ENCODE measurements at places on chromosomes 3 and 15.

GRCh38 chr15:43410572-43411214, 39.8 kb downstream of the TUBGCP4 start:
- no peak for DNase-seq

DNA sequence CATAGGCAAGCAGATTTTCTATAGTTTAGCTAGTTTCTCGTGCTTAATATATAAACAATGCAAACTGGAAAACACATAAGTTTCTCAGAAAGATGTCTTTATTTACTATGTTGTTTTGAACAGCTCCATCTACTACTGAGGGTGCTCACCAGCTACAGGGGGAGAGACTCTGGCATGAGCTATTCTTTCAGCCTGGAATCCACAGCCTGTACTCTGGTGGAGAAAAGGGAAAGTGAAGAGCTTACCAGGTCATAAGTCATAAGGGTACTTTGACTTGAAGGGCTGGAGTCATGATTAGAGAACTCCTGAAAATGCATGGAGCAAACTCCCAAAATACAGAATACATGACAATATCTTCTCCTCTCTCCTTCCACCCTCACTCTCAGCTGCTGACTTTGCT, 4.4 kb upstream of the AVEN start:
- DNase-seq: no peak

DNA sequence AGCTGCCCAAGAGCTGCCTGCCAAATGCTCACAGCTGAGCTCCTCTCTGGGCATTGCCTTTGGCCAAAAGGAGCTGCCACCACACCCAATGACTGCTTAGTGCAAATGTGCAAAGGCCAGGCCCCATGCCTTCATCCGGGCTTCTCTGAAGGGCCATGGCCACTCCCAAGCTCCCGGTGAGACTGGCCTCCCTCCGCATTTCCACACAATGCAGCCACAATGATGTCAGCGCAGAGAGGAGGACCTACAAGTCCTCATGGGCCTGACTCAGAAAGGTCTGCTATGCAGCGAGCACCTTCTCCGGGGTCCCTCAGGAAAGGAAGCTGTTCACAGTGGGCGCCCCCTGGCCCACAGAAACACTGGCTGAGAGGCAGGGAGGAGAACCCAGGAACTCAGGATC, 12.7 kb downstream of the OXTR start:
- DNase-seq: no peak

- no peak for DNase-seq
Measured at GRCh38 chr3:111692593-111693552, 97.7 kb upstream of the ZBED2 start.

DNA sequence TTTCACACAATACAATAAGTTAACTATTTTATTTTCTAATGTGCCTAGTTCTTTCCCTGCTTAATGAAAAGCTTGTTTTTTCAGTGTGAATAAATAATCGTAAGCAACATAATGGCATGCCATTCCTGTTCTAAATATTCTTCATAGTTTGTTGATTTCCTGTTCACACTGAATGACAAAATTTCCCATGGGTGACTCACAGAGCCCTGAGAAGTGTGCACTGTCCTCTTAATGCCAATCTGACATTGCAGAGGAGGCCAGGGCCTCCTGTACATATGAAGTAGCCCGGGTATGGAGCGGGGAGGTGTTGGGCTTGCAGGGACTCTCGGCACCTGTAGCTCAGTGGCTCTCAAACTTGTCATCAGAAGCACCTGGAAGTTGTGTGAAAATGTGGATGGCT, 24.3 kb downstream of the CCR3 start:
- DNase-seq: no peak

DNA sequence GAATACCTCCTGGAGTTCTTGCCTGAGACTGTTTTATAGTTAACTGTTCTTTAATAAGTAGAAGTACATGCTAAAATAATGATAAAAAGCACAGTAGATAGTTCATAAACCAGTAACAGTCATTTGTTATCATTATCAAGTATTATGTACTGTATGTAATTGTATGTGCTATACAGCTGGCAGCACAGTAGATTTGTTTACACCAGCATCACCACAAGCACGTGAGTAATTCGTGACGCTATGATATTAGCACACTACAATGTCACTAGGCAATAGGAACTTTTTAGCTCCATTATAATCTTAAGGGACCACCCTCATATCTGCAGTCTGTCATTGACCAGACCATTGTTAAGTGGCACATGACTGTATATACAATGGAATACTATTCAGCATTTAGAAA, 534.7 kb downstream of the FHIT start:
- DNase-seq: no peak

- DNase-seq: no peak
Measured at GRCh38 chr3:46725621-46726314, 8.1 kb upstream of the PRSS50 start.

GRCh38 chr15:89098281-89098680, 10.0 kb downstream of the ABHD2 start:
- DNase-seq: no peak

GRCh38 chr3:26058901-26059321, 269.0 kb downstream of the OXSM start:
- DNase-seq: no peak

DNA sequence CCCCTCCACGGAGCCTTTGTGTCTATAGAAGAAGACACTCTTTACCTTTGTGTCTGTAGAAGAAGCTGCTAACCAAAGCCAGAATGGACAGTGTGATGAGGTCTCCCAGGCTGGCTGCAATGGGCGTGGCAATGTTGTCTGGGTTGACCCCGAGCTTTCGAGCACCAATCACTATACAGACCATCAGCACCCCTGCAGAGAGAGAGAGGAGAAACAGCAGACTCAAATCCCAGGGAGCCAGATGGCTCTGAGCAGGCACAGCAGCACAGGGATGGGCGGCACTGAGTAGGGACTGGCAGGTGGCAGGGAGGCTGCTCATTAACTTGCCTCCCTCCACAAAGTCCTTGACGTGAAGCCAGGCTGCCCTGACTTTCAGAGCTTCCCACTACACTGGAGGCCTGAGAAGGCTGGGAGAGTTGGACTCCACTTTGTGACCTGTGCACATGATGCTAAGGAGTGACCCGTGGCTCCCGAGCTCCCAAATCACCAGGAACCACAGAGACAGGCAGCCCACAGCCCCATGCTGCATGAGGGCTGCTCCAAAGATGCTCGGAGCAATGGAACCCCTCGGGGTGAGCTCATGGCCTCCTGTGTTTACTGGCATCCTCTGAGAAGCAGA, 53.9 kb downstream of the ROPN1B start:
- DNase-seq: no peak

DNA sequence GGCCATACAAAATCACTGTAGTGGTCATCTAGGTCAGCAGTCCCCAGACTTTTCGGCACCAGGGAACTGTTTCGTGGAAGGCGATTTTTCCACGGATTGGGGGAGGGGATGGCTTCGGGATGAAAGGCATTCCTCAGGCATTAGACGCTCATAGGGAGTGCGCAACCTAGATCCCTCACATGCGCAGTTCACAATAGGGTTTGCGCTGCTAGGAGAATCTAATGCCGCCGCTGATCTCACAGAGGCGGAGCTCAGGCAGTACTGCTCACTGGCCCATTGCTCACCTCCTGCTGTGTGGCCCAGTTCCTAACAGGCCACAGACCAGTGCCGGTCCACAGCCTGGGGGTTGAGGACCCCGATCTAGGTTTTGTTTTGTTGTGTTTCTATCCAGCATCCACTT, 200.1 kb downstream of the SLC9A9 start:
- DNase-seq: no peak

DNA sequence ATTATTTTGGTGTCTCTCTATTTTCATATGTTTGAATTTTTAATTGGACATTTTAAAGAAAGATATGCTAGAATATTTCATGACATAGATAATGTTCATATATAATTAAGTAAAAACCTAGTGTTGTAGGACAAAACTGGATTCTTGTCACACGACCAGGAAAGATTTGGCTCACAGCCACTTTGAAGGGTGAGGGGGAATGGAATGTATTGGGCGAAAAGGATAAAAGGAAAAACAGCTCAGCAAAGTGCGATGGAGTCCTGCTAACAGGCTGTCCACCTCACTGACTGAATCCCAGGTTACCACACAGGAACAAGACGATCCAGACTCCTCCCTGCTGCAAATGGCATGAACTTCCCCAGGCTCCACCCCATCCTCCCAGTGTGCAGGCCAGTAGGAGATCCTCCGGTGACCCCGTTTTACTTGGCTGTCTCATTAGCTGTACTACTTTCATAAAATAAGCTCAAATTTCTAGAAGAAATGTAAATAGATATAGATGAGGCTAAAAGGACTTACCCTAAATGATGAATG, 186.2 kb downstream of the CD47 start:
- DNase-seq: no peak

DNA sequence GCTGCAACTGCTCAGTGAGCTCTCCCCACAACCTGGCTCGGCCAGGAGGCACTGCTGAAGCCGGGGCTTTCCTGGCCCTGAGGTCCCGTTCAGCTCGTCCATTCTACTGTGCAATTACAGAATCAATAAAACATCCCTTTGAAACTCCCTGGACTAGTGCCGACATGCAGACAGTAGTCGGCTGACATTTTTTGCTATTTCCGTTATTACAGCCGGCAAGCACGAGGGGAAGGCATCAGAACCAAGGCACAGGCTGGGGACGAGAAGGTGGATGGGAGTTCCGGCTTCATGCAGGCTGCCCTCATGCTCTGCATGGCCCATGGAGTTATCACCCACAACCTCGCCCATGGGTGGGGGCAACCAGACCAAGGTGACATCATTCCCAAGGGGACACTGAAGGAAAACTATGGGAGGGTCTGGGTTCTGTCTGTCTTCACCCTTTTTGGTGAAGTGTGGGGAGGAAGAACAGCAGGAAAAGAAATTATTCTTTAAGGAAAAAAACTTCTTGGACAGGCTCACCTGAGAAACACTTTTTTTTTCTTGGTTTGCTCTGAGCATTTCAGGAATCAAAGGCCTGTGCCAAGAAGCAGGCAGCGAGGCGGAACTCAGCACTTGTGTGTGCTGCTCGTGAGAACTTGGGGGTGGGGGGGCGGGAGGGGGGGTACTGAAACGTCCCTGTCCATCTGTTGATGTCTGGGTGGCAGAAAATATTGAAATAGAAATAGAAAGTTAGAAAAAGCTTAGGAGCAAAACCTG, 154.5 kb downstream of the FOXP1 start:
- DNase-seq: no peak

DNA sequence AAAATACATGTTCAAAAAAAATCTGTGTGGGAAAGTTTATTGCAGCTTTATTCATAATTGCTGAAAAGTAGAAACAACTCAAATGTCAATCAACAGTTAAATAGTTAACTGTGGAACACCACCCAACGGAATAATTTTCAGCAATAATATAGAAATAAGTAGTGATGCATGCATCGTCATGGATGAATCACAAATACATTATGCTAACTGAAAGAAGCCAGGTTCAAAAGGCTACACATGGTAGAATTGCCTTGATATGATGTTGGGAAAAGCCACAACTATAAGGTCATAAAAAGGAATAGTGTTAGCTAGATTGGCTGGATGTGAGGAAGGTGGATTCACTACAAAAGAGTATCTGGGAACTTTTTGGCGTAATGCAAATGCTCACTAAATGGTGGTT, 82.0 kb downstream of the GMNC start:
- no peak for DNase-seq

DNA sequence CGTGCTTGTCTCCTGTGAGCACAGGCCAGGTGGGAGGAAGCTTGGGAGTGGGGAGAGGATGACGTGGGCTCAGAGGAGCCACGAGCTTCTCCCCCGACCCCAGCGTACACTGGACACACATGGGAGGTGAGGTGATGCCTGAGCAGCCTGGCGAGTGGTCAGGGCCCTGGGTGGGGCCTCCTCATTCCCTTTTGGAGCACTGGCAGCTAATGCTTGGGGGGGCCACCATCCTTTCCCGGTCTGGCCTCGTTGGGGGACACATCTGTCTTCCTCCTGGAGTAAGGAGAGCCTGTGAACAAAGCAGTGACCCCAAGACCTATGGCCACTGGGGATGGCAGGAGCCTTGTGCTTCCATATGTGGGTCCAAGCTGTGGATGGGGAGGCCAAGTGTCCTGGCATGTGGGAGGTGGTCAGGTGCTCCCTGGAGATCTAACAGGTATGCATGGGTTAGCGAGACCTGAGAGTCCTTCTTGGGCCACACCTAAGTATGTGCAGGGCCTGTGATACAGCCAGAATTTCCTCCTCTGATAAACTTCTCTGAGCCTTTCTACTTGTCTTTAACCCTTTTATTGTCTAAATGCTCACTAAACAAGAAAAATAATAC, 9.5 kb downstream of the KLF13 start:
- DNase-seq: no peak

GRCh38 chr3:156174229-156174847, 54.0 kb downstream of the KCNAB1 start:
- DNase-seq: no peak

DNA sequence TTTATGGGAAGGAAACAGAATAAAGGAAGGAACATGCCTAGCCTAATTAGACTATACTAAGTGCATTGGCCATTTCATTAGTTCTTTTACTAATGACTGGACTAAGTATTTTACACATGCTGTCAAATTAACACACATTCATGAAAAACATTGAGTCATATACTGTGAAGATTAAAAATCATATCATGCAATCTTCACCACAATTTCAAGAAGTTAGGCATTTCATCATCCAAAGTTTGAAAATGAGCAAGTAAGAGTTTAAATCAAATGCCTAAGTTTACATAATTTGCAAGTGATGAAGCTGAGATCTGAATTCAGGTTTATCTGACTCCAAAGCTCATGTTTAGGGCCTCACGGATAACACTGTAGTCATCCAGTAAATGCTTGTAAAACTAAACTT, 601.0 kb downstream of the PDCD6IP start:
- DNase-seq: no peak
